Stimulated activated CD4-positive, alpha-beta T cell treated with anti-CD3 and anti-CD28 coated beads, Interleukin-2, amount 100 ng/mL, for 48 hours (primary cell): ENCODE measurements at places on chromosomes 3 and 15.

- no peak for DNase-seq
Measured at GRCh38 chr3:56001537-56001936, 466.7 kb downstream of the ERC2 start.

GRCh38 chr15:40092256-40092978 lies 16.3 kb downstream of the BMF start:
- DNase-seq, result no peak

DNA sequence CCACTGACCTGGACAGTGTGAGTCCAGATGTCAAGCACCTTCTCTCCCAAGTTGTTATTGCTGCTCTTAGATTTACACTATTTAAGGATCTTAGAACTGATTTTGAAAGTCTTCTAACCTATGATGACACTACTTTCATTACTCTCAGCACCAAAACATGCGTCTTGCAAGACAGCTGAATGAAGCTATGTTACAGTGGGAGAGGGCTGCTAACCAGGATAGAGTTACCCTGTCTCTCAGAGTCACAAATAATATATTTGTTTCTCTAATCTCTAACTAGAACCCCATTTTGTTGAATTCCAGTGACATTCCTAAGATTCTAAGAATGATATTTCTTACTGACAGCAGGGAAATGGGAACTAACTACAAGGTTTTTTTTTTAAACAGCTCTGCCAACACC lies 455.5 kb downstream of the MAGI1 start:
- DNase-seq, result no peak

- no peak for DNase-seq
Measured at GRCh38 chr15:90882781-90883525, 1.4 kb upstream of the FES start.

DNA sequence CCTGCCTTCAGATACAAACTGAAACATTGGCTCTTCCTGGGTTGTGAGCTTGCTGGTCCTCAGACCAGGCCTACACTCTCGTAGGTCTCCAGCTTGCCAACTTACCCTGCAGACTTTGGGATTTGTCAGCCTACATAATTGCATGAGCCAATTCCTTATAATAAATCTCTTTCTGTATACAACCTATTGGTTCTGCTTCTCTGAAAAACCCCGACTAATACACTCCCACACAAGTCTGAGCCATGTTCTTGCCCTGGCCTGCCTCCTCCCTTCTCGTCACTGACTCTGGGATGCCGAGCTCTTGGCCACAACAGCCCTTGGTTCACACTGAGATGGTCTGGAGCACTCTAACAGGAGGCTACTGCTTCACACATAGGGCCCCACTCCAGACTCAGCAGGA lies 9.5 kb downstream of the CYP19A1 start:
- no peak for DNase-seq

GRCh38 chr15:90214553-90215196 lies 13.5 kb downstream of the SEMA4B start:
- DNase-seq, result no peak

DNA sequence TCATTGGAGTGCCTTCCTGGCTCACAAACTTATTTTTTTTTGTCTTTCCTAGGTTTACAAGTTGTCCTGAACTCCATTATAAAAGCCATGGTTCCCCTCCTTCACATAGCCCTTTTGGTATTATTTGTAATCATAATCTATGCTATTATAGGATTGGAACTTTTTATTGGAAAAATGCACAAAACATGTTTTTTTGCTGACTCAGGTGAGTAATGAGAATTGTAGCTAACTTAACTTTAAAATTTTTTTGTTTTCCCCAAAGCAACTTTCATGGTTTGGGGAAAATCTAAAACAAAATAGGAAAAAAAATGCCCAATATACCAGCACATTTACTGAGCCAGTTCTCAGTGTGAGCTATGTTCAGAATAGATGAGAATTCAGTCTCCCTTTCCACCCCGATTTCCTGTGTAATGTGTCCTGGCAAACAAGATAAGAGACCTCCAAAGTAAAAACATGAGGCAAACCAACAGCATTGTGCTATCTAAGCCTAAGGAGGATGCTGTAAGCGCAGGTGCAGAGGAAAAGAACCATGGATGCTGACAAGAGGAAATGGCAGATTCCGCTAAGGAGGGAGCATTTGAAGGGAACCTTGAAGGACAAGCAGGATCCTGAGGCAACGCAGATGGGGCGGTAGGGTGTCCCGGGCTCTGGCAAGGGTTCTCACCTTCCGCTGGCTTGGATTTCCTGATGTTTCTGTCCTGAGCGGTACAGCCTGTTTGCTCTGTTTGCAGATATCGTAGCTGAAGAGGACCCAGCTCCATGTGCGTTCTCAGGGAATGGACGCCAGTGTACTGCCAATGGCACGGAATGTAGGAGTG lies 171.4 kb downstream of the CACNA1D start:
- DNase-seq, result no peak

GRCh38 chr3:178223876-178224275 lies 312.4 kb upstream of the KCNMB2 start:
- no peak for DNase-seq

GRCh38 chr3:126621171-126621570 lies 33.8 kb downstream of the TXNRD3 start:
- DNase-seq, result no peak

GRCh38 chr3:62884096-62884870 lies 9.1 kb upstream of the CADPS start:
- DNase-seq, result no peak

DNA sequence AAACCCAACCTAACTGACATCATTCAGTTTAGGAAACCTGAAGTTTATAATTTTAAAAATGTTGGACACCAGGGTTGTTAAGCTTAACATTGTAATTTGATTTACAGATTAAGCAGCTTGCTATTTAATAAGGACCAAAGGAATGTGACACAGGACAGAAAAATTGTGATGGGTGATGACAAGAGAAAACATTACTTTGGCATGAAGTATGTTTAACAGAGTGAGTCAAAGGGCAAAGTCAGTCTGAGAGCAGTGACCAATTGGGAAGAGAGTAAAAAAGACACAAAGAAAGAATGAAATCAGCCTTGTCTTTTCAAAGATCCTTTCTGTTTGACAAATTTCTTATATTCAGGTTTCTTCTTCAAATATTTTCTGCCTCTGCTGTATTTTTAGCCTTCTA lies 1301.6 kb downstream of the SI start:
- DNase-seq, result no peak

DNA sequence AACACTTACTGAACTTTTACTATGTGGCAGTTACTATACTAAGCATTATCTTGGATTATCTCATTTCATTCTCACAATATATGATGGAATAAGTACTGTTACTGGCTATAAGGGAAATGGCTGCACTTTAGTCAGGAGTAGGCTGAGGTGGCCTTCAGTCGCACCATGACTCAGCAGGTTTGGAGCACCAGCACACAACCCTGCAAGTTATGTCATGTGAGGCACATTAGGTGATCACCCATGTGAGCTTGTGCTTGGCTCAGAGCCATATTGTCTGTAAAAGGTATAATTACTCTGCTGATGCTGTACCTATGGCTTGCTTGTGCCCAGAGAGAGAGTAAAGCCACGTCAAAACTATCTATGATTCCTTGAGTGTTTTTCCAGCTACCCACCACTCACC lies 54.1 kb upstream of the TIPARP start:
- DNase-seq, result no peak

DNA sequence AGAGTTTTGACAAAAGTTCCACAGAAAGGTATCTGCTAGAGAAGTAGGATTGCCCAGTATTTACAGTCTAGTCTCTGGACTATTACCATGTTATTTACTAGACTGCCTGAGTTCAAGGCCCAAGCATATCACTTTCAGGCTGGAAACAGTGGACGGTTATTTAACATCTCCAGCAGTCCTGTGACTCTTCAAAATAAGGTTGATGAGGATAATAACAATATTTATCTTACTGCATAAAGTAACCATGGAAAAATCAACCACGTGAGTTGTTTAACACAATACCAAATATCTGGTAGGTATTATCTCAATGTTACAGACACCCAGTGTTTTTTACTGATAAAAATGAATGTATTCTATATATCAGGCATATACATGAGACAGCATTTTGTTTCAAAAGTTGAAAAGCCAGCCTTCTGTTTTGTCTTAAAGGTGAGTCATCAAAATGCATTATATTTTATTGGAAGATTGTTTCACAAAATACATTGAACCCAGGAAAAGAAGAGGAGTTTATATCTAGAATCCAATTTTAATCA lies 535.8 kb downstream of the TBL1XR1 start:
- no peak for DNase-seq

GRCh38 chr3:13073326-13074005 lies at the start of gene IQSEC1:
TSS of gene IQSEC1 (minus strand) at chr3:13073429. CDS start at chr3:13073014, 415 bp downstream.
- DNase-seq, result peak; percentile 58

- DNase-seq, result no peak
Measured at GRCh38 chr3:77038468-77038929, 1.4 kb upstream of the ROBO2 start.

- DNase-seq, result no peak
Measured at GRCh38 chr15:89307791-89308190, 26.8 kb downstream of the POLG start.

GRCh38 chr3:27326629-27327545 lies 42.3 kb downstream of the NEK10 start:
- no peak for DNase-seq

- no peak for DNase-seq
Measured at GRCh38 chr3:61927332-61927731, 366.0 kb downstream of the PTPRG start.

- no peak for DNase-seq
Measured at GRCh38 chr3:136078421-136079364, 113.2 kb downstream of the PPP2R3A start.

GRCh38 chr3:114809668-114810413 lies 337.2 kb downstream of the ZBTB20 start:
- no peak for DNase-seq

GRCh38 chr15:42046597-42046996 lies 25.8 kb upstream of the PLA2G4E start:
- no peak for DNase-seq

GRCh38 chr3:10173095-10173925 lies 8.6 kb downstream of the IRAK2 start:
- no peak for DNase-seq

DNA sequence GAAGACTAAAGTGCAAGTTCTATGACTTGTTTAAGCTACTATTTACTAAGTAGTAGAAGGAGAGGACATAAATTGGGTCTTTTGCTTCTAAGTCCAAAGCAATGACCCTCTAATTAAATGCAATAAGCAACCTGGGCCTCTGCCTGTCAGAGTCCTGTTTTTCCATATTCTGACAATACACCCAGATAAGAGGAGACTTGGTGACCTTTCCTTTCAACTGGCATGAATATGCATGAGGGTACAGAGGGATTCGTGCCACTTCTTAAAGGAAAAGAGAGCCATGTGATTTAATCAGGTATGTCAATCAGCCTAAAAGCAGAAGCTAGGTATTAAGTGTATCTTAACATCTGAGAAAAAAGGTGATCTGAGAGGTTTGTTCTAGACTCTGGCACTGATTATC lies 50.7 kb upstream of the FGF7 start:
- DNase-seq, result no peak

DNA sequence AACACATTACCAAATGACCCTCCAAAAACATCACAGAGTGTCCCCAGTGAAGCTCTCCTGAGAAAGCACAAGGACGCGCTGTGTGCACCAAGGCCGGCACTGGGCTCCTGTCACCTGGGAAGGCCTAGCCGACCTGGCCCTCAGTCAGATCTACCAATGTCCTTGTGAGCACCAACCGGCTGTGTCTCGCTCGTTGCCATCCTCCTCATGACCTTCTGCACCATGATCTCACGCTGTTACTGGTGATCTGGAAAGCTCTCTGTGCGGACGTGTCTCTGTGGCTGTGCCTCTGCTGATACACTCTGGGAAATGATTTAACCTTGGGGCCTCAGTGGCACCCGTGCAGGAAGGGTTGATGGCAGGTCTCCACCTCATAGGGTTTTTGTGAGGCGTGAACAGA lies 24.2 kb downstream of the ZXDC start:
- no peak for DNase-seq
